ENCODE measurements at places on chromosomes 4 and X. TPM values are rescaled to one million over a fixed set of nuclear protein-coding genes. Genes with fewer than 3 reads are reported as not detected.

Gene HTRA3
- polyA plus RNA-seq, result not detected

Gene TRIML2
- not detected for polyA plus RNA-seq

Gene ADH1A
- not detected for polyA plus RNA-seq

Gene ARL9
- not detected for polyA plus RNA-seq

- no peak for DNase-seq
Observed at GRCh38 chr4:125313989-125314667, 627 bp upstream of the FAT4 start.

DNA sequence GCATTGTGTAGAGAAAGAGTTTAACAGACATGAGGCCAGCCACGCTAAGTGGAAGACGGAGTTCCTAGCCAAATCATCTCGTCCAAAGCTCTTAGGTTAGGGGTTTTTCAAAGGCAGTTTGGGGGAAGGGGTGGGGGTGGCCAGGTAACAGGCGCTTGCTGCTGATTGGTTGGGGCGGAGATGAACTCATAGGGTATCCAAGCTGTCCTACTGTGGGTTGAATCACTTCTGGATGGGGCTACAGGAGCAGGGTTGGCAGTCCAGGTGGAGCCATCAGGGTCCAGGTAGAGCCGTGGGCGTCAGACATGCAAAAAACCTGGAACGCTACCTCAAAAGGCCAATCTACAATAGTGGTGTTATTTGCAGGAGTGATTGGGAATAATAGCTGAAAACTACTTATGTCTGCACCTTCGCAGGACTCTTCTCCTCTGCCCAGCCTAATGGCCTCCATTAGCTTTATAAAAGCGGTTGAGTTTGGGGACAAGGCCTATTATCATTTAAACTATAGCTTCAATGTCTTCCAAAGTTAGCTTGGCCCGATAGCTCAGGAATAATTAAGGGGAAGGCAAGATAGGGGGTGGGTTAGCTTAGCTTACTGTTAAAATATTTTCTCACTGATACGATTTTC, 579.6 kb downstream of the NLGN4X start:
- DNase-seq, result no peak

DNA sequence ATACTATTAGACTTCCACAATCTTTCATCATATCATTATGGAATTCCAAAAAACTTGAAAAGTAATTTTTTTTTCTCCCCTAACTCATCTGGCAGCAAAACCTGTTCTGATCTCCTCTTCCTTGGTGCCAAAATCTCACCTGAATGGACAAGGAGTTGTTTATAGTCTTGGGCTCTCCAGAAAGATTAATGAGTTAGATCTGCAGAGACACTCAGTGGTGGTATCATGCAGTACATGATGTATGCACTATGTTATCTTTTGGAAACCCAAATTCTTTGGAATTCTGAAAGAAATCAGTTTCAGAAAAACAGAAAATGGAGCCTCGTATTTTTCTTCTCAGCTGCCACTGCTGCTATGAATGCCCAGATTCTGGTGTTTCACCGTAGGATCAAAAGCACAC, 11.7 kb downstream of the GPM6B start:
- no peak for DNase-seq

DNA sequence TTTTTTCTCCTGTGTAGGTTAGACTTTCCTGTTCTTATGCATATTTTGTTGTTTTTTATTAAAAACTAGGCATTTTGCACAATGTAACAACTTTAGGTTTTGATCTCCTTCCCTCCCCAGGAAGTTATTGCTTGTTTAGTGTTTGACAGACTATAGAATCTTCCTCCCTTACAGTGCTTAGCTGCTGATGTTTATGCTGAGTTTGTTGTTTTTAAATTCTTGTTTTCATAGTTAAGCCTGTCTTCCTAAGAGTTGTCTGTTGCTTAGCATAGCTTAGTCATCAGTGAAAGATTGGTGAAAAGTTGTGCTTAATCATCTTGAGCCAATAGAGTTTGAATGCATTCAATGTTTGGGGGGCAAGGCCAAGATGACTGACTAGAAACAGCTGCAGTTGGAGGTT, 157.5 kb downstream of the NKX6-1 start:
- DNase-seq, result no peak

DNA sequence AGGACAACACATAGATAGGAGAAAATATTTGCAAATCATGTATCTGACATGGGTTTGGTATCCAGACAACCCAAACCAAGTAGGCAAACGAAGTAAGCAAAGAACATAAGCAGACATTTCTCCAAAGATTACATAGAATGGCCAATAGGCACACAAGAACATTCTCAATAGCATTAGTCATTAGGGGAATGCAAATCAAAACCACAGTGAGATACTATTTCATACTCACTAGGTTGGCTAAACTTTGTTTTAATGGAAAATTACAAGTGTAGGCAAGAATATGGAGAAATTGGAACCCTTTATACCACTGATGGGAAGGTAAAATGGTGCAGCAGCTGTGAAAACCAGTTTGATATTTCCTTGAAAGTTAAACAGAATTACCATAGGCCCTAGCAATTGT, 74.7 kb downstream of the CHRNA9 start:
- no peak for DNase-seq

DNA sequence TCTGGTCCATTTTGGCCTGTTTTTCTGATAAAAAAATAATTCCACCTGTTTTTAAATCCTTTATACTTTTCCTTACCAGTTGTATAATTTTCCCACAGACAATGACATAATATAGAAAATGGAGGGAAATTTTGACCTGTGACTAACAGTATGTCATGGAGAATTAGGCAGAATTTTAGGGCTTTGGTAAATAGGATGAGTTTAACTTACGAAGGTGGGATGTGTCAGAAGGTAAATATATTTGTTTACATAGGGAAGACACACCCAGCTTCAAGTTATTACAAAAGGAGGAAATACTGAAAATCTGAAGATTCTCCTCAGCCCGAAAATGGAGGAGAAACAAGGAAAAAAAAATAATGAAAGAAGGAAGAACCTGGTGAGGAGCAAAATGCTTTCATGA, 64.6 kb upstream of the PPP3CA start:
- no peak for DNase-seq

- DNase-seq, result no peak
Observed at GRCh38 chr4:119020158-119020557, 115.5 kb upstream of the MYOZ2 start.

DNA sequence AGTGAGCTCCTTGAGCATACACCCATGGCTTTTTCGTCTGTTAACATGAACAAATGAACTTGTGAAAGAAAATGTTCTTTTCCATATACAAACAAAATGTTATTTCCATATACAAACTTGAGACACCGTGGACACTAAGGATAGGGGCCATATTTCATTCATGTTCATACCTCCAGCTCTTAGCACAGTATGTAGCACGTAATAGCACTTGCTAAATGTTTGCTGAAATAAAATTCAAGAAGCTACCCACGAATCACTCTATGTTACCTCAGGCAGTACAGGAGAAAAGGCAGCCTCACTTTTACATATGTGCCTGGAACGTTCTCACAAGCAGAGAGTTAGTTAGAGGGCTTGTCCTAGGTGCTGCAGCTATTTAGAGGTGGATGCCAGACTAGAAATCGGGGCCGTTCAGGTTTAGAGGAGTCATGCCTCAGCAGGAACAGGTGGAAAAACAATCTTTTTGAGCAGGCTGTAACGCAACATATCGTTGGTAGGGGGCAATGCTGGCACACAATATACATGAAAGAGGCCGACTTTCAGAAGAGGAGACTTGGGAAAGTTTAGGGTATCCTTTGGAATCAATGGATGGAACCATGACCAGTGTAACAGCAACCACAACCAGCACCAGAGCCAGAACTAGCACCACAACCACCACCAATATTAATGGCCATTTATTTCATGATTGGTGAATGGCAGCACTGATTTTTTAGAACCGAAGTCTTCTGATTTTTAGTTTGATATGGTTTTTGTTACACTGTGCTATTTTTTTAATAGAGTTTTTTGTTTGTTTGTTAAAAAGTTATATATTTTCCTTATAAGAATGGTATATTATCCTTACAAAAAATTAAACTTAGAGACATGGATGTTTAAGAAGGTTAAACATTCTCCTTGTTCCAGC, 14.8 kb upstream of the PAQR3 start:
- peak; percentile 18 for DNase-seq

DNA sequence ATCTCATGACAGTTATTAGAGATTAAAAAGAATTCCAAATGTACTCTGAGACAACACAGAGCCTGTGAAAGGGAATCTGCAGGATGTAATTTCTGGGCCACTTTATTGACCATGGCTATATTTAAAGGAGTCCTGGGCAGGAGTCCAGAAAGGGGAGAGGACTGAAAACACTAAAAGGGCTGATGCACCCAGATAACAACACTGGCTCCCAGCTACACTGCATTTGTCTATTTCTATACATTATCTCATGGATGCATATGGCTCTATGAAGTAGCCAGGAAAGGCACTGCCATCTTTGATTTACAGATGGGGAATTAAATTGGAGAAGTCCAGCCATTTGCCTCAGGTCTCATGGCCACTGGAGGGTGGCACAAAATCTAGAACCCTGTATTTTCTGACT, 56.0 kb downstream of the MED28 start:
- DNase-seq, result peak; percentile 60

DNA sequence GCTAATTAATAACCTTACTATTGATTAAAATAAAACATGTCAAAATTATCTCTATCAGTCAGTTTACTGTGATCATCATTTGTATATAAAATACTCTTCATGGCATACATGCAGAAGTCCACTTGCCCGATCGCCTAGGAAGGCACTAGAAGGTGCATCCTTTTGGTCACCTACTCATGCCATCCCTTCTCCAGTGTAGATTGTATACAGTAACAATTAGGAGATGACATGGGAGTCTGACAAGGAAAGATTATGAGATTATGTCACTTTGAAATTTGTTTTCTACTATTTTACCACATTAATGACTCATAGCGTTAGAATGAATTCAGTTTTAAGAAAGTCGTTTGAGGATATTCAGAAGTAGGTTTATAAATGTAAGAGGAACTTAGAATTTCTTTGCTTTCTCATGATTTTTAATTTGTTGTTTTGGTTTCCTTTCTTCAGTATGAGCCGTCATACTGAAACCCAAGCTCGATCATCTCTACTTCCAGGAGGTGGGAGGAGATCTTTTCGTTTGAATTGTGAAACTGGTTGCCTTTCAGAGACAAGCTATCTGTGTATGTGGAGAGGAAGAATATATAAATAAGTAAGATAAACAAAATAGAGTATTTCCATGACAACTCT, 51.1 kb upstream of the UNC5C start:
- DNase-seq, result no peak
